GM12864 (cell line): ENCODE measurements at places on chromosomes 5 and 9.

DNA sequence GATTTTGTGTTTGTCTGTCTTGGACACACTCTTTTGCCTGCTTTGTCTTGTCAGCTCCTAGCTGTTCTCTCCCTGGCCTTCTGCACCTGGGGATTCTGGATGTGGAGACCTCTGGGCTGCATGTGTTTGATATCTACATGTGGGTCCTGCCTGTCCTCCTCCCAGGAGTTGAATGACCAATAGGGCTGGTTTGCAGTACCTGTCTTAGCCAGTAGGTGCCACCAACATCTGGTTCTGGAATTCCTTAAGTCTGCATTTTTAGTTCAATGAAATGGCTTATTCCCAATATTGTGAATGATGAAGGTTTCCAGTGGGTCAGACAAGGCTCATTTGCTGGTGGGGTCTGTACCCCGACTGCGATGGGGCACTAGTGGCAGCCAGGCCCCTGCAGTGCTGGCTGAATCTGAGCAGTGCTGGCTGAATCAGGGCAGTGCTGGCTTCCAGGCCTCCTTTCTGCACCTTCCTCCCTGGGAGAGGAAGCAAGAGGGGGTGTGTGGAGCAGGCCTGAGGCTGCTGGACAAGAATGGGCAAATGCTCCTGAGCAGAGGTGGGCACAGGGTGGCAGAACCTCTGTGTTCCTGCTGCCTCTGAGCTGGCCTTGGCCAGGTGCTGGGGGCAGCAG, 73.3 kb downstream of the RXRA start:
- no peak for DNase-seq

GRCh38 chr9:126372716-126373115, 46.1 kb downstream of the MVB12B start:
- DNase-seq = no peak

- DNase-seq = no peak
Measured at GRCh38 chr9:78371981-78372380, 75.1 kb downstream of the PSAT1 start.

DNA sequence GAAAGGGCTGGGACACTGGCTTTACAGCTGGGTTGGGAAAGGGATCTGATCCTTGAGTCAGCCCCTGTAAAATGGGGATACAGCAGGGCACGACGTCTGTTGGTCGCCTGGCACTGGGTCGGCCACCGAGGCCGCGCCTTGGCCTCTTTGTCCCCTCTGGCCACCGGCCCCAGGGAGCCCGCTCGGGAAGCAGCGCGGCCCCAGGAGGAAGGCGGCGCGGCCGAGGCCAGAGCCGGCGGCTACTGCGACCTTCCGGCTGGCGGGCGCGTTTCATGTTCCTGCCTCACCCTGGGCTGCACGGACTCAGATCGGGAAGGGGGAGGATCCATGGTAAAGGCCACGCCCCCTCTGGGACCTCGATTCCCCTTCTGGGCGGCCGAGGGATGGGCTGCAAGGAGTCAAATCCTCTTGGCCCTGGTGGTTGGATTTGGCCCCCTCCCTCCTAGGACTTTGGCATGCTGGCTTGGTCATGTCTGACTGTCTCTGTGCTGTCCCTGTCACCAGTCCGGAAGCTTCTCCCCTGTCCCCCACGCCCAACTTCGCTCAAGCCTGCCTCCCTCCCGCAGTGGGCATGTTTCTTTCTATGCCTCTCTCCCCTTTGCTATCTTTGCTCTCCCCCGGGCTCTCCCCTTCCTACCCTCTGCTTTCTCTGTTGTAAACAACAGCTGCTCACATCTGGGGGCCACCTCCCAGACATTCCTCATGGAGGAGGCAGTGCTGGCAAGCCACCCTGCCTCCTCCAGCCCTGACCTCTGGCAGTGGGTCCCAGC, 25.8 kb downstream of the FPGS start:
- no peak for DNase-seq

DNA sequence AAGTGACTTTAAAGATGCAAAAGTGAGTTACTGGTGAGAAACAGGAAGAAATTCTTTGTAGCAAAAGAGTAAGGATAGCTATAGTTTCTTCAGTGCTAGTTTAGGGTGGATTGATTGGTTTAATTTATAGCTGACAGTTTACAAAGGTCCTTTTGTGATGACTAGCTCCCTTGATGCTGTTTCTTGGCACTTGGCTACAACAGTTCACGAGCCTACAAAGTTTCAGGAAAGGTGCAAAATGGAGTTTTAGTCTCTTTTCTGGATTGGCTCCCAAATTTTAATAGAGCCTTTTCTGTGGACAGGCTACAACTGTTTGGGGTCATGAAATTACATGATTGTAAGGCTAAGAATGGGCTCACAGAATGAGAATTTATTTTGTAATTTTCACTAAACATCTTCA, 40.9 kb upstream of the BNIP1 start:
- no peak for DNase-seq
